Stimulated activated CD8-positive, alpha-beta memory T cell treated with anti-CD3 and anti-CD28 coated beads, Interleukin-4, amount 100 ng/mL, for 1 hour (primary cell): ENCODE measurements at places on chromosomes 13 and 19.

DNA sequence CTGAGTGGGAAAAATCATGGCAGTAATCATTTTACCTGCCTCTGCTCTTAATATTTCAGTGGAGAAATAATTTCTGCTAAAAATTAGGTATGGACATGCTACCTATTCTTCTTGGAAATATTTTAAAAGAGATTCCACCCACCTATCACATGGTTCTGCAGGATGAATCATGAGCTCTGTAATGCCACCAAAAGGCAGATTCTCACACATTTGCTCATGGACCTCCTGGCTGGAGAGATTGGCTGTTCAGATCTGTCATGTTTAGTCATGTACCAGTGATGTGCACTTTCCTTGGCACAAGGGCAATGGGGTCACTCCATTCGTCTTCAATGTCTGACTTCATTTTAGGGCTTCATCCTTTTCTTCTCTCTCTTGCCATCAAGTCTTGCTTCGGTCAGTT, 101.8 kb upstream of the MBNL2 start:
- no peak for DNase-seq

- no peak for DNase-seq
Measured at GRCh38 chr13:110714797-110715394, 1.4 kb downstream of the ING1 start.

GRCh38 chr19:38209671-38210457, 14.2 kb downstream of the DPF1 start:
- no peak for DNase-seq

DNA sequence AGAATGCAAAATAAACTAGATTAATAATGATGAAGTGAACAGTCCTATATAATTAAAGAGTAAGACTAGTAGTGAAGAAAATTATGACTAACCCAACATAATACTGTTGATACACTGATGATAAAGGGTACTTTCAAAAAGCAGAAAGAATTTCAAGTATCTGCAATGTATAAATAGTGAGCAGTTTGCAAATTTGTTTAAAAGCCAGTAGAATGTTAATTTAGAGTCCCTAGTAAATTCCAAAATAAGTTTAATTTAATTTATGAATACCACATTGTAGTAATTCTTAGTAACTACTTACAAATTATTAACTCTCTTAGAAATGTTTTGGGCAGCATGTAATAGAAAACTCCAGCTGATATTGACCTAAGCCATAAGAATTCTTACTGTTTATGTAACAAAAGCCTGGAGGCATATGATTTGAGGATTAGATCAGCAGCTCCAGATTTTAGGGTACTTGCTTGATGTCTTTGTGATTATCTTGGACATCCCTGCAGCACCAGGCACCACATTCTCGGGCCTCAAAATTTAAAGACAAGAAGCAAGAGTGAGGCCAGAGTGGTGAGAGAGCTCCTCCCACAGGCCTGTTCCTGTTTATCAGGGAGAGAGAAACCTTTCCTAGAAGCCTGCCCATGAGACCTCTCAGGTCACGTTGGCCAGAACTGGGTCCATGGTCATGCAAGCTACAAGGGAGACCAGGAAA, 67.6 kb upstream of the TDRD3 start:
- DNase-seq, result no peak

GRCh38 chr13:98144801-98145350, 2.0 kb downstream of the FARP1 start:
- no peak for DNase-seq

DNA sequence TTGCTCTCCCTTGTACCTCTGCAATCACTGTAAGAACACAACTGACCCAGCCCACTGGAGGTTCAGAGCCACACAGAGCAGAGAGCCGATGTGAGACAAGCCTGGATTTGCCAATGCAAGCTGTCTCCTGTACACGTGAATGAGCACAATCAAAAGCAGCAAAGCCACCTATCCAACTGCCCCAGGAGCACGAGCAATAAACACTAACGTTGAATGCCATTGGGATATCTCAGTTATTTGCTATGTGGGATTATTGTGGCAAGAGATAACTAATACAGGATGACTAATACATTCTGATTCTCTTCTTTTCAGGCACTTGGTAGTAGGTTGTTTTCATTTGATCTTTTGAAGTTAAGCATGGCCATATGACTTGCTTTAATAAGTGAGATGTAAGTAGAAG, 85.2 kb upstream of the FAM216B start:
- no peak for DNase-seq

DNA sequence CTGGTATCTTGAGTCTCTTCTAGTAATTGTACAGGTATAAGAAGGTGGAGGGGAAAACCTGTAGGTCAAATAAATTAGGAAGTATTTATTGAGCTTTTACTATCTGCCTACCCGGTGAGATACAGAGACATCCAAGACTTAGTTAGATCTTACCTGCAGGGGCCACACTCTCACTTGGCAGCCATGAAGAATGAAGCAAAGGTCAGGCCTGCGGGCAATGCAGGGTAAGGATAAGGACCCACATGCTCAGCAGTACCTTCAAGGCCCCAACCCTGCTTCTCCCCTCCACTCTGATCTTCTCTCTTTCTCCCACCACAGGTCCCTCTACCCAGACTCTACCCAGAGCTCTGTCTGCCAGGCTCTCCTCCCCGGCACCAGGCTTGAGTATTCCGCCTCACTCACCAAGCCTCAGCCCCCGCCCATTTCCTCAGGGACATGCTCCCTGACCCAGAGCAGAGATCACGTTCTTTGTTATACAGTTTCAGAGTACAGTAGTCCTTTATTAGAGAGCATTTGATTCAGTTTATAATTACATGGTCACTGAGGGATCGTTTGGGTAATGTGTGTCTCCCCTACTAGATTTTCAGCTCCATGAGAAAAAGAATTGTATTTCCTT, 18.9 kb upstream of the CLDN10 start:
- no peak for DNase-seq

GRCh38 chr13:71454509-71454908, 412.5 kb downstream of the DACH1 start:
- DNase-seq, result no peak
